ENCODE measurements at places on chromosomes 16 and 17.

DNA sequence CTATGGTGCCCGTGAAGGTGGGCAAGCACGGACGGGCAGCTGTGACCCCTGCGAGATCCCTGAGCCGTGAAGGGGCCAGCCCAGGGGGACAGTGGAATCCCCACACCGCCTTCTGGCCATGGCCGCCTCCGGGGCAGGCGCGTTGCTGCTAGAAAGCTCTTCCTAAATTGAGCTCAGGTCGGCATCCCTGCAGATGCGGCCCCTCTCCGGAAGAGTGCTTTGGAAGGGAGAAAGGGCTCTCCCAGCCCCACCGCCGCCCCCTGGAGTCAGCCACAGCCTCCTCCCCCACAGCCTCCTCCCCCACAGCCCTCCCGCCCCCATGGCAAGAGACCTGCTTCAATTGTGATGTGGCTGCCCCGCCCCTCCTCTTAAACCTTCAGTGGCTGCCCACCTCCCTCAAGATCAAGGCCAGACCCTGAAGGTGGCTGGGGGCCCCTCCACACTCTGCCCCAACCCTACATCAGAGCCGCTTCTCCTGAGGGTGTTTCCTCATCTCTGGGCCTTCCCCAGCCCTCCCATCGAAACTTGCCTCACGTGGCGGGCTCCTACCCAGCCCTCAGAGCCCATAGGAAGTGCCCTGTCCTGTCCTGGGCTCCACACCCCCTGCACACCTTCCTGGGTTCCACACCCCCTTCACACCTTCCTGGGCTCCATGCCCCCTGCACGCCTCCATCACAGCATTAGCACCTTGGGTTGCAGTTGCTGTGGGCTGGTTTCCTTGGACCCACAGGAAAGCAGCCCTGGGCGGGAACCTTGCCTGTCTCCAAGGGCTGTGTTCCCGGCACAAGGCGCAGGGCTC, 5.5 kb upstream of the CBFA2T3 start:
- no peak for DNase-seq

- no peak for DNase-seq
These were observed 444.3 kb upstream of the HSBP1 start for GRCh38 chr16:83363521-83363920.

DNA sequence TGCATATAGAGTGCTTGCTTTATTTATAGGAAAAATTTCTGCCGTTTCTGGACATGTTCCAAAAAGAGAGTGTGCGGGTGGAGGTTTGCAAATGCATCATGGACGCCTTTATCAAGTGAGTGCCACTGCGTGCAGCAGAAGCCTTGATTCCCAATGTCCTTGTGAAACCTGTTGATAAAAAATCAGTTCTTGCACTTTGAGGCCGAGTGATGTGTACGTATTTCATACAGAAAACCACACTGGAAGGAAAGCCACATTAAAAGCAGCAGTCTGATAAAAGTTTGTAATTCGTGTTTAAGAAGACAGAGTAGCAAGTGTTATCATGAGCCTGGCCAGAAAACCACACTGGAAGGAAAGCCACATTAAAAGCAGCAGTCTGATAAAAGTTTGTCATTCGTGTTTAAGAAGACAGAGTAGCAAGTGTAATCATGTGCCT, 78.0 kb downstream of the KNOP1 start:
- DNase-seq, result peak; percentile 55

DNA sequence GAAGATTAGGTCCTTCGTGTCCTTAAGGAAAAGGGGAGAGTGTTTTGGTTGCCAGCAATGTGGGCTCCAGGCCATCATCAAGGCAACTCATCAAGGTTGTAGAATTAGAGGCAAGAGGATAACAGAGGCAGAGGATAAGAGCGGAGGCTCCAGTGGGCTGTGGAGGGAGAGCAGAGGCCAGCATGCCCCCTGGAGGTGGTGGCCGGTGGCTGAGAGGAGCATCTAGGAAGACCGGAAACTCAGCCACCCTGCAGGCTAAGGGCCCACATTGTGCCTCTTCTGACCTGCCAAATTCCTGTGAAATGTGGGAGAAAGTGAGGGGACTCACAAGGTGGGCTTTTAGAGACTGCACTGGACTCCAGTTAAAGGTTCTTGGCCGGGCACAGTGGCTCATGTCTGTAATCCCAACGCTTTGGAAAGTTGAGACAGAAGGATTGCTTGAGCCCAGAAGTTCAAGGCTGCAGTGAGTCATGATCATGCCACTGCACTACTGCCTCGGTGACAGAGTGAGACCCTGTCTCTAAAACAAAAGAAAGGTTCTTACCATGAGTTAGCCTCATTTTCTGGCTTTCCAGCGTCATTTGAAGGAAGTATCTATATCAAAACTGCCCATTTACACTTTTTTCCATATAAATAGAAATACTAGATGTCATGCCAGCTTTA, 62.7 kb upstream of the ADORA2B start:
- DNase-seq, result no peak

- DNase-seq, result no peak
These were observed 18.2 kb downstream of the LASP1NB start for GRCh38 chr17:38943607-38944006.

GRCh38 chr17:8430966-8431365, 4.7 kb upstream of the NDEL1 start:
- no peak for DNase-seq

DNA sequence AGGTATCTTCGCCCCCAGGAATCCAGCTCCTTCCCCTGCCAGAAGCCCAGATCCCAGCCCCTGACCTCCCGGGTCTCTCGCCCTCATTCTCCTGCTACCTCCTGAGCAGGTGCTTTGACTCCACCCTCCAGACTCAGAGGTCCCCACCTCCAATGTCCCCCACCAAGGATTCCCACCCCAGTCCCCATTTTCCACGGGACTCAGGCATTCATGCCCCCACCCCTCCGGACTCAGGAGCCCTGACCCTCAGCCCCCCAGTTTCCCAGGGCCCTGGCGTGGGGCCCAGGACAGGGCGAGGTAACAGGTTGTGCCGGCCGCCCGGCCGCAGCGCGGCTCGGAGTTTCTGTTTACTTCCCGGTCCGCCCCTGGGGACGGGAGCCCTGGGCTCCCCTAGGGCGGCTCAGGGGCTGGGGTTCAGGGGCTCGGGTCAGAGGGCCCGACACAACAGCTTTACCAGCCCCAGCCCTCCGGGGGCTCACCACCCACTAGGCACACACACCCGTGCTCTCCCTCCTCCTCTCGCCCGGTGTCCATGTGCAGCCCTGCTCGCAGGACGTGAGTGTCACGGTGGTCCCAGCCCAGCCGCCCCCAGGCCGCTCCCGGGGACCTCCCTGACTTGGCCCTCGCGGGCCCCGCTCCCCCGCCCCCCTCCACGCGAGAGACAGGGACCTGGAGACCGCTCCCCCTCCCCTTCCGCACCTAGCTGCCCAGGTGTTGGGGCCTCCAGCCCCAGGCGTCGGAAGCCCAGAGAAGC, 595 bp downstream of the BICDL2 start:
- DNase-seq, result no peak

- DNase-seq, result no peak
These were observed 272.2 kb downstream of the CDH8 start for GRCh38 chr16:61763991-61764390.

GRCh38 chr17:9859781-9860180, 34.1 kb downstream of the GLP2R start:
- no peak for DNase-seq

GRCh38 chr17:43900183-43900857, 7.0 kb downstream of the MPP2 start:
- DNase-seq, result peak; percentile 57

- no peak for DNase-seq
These were observed 3.7 kb downstream of the HPR start for GRCh38 chr16:72066747-72067146.

DNA sequence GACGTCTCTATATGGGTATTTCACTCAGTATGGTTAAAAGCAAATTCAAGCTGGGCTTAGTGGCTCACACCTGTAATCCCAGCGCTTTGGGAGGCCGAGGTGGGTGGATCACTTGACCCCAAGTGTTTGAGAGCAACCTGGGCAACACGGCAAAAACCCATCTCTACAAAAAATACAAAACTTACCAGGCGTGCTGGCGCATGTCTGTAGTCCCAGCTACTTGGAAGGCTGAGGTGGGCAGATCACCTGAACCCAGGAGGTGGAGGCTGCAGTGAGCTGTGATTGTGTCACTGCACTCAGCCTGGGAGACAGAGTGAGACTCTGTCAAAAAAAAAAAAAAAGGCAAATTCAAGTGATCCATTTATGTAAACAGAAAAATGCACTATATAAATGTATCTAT, 1.3 kb upstream of the TNFRSF17 start:
- DNase-seq, result no peak

DNA sequence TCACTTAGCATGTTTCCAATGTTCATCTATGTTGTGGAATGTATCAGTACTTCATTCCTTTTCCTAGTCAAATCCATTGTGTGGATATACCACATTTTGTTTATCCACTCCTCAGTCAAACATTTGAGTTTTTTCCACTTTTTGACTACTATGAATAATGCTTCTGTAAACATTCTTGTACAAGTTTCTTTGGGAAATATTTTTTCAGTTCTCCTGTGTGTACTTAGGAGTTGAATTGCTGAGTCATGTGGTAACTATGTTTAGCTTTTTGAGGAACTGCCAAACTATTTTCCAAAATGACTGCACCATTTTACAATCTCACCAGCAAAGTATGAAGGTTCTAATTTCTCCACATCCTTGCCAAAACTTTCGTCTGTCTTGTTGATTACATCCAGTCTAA, 223.7 kb upstream of the AXIN2 start:
- DNase-seq, result no peak

DNA sequence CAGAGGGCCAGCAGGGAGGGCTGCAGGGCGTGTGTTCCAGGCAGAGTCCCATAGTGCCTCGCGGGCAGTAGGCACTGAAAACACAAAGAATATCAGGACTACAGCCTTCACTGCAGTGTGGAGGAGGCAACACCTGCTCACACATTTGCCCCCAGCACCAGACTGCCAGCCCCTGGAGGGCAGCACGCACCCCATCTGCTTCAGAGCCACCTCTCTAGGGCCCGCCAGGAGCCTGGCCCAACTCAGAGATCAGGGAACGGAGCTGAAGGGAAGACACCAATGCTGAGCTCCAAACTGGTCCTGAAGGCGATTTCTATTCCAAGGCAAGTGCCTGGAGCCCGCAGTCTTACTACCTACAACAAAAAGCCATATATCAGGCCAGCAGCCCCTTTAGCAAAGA, 130.3 kb downstream of the ZNF423 start:
- no peak for DNase-seq

GRCh38 chr16:75559564-75560372, 3.7 kb upstream of the TMEM231 start:
- no peak for DNase-seq

GRCh38 chr16:49009204-49009603, 272.4 kb downstream of the CBLN1 start:
- DNase-seq, result no peak

DNA sequence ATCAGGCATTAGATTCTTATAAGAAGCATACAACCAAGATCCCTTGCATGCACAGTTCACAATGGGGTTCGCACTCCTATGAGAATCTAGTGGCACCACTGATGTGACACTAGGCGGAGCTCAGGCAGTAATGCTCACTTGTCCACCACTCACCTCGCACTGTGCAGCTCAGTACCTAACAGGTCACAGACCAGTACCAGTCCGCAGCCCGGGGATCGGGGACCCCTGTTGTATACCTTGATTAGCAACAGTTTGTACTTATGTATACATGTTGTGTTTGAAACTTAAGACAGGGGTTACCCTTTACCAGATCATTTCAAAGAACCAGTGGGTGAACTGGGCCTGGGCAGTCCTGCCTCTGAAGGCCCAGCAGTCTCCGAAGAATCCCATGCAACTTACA, 103.7 kb downstream of the PMP22 start:
- DNase-seq, result no peak

- DNase-seq, result no peak
These were observed 1.4 kb downstream of the MTSS2 start for GRCh38 chr16:70684146-70685060.

DNA sequence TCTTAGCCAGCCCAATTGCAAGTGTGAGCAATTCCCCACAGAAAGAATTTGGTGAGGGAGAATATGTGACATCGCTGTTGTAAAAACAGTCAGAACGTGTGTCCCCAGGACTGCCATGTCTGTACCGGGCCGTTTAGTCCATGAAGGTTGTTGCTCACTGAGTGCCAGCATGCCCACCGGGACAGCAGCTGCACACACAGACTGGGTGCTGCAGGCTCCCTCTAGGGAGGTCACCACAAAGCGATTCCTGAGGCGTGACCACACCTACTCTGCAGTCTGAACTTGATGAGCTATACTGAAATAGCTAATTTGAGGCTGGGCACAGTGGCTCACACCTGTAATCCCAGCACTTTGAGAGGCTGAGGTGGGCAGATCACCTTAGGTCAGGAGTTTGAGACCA, 44.1 kb upstream of the ADORA2B start:
- no peak for DNase-seq

- no peak for DNase-seq
These were observed 26.4 kb downstream of the LDAF1 start for GRCh38 chr16:21184834-21185233.

- no peak for DNase-seq
These were observed 677 bp upstream of the ZNHIT3 start for GRCh38 chr17:36485805-36486203.

DNA sequence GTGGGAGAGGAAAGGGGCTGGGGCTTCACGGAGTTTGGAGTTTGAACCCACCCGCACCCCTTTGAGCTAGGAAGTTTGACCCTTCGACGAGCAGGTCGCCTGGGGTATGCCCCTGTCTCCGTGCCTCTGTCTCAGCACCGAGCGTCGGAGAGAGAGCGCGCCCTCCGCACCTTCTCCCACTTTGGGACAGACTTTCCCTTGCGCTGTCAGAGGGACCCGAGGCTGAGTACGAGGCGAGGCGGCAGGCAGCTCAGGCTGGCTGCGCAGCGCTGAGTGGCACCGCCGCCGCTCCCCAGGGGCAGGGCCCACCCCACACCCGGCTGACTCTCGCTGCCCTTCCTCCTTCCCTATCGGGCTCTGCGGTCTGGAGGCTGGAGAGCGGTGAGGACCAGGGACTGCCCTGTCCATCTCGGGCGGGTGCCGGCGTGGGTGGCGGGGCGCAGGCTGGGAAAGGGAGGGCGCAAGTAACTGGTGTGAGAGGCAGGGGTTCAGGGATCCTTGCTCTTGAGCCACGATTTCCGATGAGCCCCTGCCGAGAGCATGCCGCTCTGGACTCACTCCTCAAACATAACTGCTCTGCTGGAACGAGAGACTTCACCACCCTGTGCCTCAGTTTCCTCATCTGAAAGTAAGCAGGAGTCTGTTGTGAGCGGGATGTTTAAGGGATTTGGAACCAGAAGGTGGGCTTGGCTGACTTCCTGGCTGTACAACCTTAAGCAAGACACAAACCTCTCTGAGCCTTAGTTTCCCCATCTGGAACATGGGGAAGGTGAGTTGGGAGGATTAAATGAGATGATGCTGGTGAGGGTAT, 981 bp downstream of the BEAN1 start:
- no peak for DNase-seq

DNA sequence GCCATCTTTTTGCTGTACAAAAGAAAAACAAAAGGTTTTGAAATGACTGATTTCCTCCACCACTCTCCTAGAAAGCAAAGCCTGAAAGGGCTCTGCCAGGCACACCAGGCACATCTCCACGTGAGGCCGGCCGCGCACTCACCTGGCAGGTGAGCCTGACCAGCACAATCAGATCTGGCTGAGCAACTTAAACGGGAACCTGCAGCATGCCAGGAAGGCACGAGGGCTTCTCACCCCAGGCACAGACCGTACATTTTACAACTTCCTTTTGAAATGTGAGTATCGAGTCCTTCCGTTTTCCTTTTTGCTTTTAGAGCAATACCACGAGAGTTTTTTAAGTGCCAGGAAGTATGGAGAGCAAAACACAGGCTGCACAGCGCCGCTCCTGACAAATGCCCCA, 22.5 kb downstream of the SLC38A10 start:
- DNase-seq, result no peak

All from CD8-positive, alpha-beta memory T cell (primary cell).